ENCODE measurements at places on chromosomes 5 and 9.

GRCh38 chr5:28430565-28431178 lies 1392.3 kb upstream of the CDH9 start:
- DNase-seq: no peak

GRCh38 chr9:85009251-85009650 lies 339.7 kb downstream of the NTRK2 start:
- no peak for DNase-seq

DNA sequence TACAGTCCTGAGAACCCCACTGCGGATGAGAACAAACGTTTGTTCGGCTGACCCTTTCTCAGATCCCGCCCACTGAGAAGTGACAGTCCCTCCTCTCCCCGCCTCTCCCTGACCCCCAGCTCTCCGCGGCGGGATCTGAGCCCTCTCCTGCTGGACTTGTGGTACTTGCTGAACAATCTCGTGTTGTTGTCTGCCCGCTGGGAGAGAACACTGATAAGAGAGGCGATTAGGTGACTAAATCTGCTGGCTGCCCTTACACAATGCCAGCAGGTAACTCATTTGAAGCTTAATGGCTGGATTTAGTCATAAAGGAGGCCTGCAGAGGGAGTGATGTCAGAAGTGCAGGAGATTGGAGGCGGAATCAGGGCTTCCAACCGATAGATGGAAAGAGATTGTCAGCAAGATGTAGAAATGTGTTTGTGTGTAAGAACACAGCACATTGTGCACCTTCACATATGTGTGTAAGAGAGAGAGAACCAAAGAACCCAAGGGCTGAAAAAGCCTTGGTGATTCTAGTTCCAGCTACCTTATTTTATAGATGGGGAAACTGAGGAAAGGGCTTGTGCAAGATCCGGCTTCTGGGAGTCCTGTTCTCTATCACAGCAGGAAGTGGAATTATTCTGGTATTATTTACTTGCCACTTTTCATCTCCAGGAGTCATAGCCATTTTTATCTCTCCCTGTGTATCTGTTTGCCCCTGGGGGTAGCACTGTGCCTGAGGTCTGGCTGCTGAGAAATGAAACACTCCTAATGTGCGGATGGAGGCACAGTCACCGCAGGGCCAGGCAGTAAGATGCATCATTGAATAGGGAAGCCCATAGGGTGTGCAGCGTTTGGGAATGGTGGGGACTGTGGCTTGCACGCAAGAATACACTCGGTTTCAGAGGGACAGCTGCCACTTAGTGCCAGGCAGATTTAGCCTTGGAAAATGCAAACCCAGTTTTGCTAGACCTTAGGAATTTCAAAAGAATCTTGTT lies 203.7 kb upstream of the MSX2 start:
- no peak for DNase-seq

DNA sequence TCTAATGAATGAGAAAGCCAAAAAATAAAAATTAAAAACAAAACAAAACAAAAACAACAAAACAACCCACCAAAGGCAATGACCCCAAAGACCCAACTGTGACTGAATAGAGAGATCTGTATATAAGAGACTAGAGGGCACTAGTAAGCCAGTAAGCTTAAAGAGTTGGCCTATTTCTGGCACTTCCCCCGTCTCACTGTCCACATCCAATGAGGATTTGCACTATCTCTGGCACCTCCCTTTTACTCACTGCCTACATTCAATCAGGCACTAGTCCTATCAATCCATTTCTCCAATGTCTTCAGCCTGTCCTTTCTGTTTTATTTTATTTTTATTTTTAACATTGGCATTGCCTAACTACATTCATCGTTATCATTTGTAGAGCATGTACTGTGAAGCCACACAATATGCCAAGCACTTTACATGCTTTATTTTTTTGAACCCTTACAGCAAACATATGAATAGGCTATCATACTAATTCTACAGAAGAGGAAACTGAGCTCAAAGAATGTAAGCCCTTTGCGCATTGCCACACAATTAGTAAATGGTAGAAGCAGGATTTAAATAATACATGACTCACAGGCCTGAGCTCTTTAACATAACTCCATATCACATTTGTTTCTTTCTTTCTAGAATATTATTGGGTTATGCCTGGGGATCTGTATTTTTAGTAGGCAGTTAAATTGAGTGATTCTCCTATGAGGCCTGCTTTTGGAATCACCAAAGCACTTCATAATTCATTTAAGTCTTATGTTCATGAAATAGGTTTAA lies 70.0 kb downstream of the C6 start:
- DNase-seq: no peak

GRCh38 chr9:101479338-101480030 lies 43.9 kb upstream of the ALDOB start:
- no peak for DNase-seq

DNA sequence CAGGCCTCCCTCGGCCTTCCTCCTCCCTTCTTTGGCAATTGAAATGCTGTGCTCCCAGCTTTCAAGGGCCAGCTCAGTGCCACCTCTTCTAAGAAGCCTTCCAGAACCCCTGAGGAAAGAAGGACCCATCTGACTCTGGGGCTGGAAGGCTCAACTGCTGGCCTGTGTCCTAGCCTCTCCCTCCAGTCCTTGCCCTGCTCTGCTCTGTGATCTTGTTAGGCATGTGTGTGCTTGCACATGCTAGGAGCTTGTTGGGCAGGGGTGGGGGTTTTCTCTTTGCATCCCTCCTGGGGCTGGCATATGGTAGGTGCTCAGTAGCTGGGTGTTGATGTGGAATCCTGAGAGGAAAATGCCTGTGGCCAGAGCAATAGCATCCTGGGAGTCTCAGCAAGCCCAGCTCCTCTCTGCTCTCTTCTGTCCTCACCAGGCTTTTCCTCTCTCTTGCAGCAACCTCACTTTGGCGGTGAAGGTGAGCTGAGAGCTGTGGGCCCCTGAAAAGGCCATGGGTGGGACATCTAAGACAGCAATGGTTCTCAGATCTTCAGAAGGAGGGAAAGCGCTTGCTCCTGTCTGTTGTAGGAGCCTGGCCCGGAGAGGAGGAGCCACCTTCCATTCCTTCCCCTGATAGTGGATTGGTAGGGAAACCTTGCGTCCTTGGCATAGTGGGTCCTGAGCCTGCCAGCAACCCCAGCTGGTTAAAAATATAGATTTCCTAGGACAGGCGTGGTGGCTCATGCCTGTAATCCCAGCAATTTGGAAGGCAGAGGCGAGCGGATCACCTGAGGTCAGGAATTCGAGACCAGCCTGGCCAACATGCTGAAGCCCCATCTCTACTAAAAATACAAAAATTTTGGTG lies 9.9 kb downstream of the DOLK start:
- DNase-seq: no peak

GRCh38 chr9:26949637-26950069 lies 2.6 kb upstream of the PLAA start:
- no peak for DNase-seq

DNA sequence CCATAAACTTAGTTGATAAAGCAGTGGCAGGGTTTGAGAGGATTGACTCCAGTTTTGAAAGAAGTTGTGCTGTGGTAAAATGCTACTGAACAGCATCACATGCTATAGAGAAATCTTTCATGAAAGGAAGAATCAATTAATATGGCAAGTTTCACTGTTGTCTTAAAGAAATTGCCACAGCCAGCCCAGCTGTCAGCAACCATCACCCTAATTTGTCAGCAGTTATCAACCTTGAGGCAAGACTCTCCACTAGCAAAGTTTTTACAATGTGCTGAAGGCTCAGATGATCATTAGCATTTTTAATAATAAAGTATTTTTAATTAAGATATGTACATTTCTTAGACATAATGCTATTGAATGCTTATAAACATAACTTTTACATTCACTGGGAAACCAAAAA lies 101.0 kb upstream of the SH3GL2 start:
- DNase-seq: no peak

GRCh38 chr9:91379426-91379825 lies 17.7 kb upstream of the AUH start:
- peak; percentile 38 for DNase-seq

All from suppressor macrophage treated with lipopolysaccharide for 1 hour (primary cell).